ENCODE measurements at places on chromosomes 13 and 19. TPM values are rescaled to one million over a fixed set of nuclear protein-coding genes. Genes with fewer than 3 reads are reported as not detected.

- no peak for DNase-seq
Measured at GRCh38 chr13:36571444-36571843, 102.4 kb upstream of the SERTM1 start.

GRCh38 chr13:51666374-51666773, 82.1 kb downstream of the WDFY2 start:
- DNase-seq: no peak

DNA sequence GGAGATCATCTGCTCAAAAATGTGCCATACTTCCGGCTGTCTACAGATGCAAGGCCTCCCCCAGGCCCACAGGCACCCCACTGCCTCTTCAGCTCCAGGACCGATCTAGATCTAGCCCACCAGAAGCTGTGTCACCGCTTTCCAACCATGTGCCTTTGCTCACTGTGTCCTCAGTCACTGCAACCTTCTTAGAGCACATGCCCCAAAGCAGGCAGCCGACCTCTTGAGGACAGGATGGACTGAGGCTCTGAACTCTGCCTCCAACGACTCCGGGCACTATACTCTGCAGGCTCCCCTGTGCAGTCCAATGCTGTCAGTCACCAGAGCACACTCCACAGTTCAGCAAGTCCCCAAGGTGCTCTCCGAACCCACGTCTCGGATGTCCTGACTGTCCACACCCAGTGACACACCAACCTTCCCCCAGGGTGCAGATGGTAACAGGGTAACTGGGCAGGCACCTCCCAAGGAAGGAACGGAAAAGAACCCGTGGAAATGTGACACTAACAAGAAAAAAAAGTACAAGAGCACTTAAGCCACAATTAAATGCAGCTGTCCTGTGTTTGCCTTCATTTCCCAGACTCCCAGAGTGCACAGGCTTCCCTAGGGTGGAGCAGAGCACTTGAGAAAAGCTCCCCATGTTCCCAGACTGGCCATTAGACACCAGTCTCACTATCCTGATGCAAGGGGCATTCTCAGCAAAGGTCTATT, 4.8 kb downstream of the STK24 start:
- no peak for DNase-seq

DNA sequence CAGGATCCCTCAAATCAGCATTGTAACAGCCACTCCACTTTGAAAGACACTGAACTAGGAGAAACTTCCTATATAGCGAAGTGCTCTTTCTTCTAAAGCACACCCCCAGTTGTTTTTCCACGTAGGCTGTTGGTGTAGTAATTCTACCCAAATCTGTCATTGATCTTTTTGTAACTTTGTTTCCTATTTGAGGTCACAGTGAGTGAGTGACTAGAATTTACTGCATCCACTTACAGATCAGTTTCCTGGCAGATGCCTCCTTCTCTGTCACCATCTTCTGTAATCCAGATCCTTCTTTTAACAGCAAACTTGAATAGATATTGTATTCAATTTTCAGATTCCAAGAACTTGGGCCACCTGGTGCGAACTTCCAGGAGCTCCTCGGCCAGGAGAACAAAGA, 15.3 kb downstream of the ZAR1L start:
- no peak for DNase-seq

PGLYRP1 gene
- total RNA-seq: not detected

SGCG gene
- not detected for total RNA-seq
